ENCODE measurements at places on chromosomes 5 and 9. TPM values are rescaled to one million over a fixed set of nuclear protein-coding genes. Genes with fewer than 3 reads are reported as not detected.

Gene KIF4B
- 0.16 TPM for total RNA-seq

Gene TRIM14
- total RNA-seq = 2.2 TPM

Gene OR1J2
- not detected for total RNA-seq

Gene TXNDC8
- total RNA-seq = not detected

Gene TEK
- total RNA-seq = 8.0 TPM

Gene ICE1
- 57.6 TPM for total RNA-seq

Gene MROH2B
- not detected for total RNA-seq

Gene PCDHAC2
- 33.5 TPM for total RNA-seq

Gene PCDHA1
- 6.6 TPM for total RNA-seq

Gene ZNF462
- 163 TPM for total RNA-seq

Gene PCDHA9
- total RNA-seq = 18.6 TPM

Gene LCN12
- not detected for total RNA-seq

Gene OBP2B
- total RNA-seq = not detected

Gene PTGDS
- 52.1 TPM for total RNA-seq

Gene KIF24
- total RNA-seq = 0.78 TPM

Gene TRMT10B
- 4.8 TPM for total RNA-seq

Gene SOWAHA
- 5.1 TPM for total RNA-seq

Gene SOHLH1
- total RNA-seq = not detected

Gene PCDHGA7
- 8.4 TPM for total RNA-seq

Gene RGS7BP
- total RNA-seq = 17.6 TPM

Gene YTHDC2
- total RNA-seq = 63.2 TPM

Gene ADCY2
- total RNA-seq = 13.4 TPM

Gene CDC20B
- 0.78 TPM for total RNA-seq

Gene ABLIM3
- 5.8 TPM for total RNA-seq

Gene SPATA31C1
- not detected for total RNA-seq

Gene LECT2
- total RNA-seq = not detected

Gene TYRP1
- total RNA-seq = 0.31 TPM

Gene PRRC1
- total RNA-seq = 57.2 TPM

Gene NTNG2
- total RNA-seq = 46.3 TPM

Gene INSL6
- total RNA-seq = not detected
